ENCODE measurements at places on chromosomes 7 and 10.

GRCh38 chr10:51421853-51422252 is 277.5 kb downstream of the CSTF2T start:
- DNase-seq, result no peak

GRCh38 chr10:13840036-13840435 is 253.3 kb downstream of the PRPF18 start:
- no peak for DNase-seq

- no peak for DNase-seq
Observed at GRCh38 chr7:276230-276835, 13.6 kb upstream of the FOXL3 start.

GRCh38 chr7:47153058-47153457 is 428.9 kb downstream of the TNS3 start:
- DNase-seq, result peak; percentile 89

DNA sequence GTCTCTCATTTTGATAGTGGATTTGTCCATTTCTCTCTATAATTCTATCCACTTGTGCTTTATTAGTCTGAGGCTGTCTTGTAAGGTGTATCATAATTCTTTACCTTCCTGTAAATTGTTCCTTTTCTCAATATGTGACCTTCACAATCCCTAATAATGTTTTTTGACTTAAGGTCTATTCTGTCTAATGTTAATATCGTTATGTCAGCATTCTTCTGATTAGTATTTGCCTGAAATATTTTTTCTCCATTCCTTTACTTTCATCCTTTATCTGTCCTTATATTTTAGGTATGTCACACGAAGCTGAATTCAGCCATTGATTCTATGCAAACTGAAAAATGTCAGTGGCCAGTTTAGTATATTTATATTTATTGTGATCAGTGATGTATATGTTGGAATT is 99.8 kb downstream of the HBP1 start:
- no peak for DNase-seq

Measured in AG04450 (cell line).